ENCODE measurements at places on chromosomes 16 and 17. TPM values are rescaled to one million over a fixed set of nuclear protein-coding genes. Genes with fewer than 3 reads are reported as not detected.

DNA sequence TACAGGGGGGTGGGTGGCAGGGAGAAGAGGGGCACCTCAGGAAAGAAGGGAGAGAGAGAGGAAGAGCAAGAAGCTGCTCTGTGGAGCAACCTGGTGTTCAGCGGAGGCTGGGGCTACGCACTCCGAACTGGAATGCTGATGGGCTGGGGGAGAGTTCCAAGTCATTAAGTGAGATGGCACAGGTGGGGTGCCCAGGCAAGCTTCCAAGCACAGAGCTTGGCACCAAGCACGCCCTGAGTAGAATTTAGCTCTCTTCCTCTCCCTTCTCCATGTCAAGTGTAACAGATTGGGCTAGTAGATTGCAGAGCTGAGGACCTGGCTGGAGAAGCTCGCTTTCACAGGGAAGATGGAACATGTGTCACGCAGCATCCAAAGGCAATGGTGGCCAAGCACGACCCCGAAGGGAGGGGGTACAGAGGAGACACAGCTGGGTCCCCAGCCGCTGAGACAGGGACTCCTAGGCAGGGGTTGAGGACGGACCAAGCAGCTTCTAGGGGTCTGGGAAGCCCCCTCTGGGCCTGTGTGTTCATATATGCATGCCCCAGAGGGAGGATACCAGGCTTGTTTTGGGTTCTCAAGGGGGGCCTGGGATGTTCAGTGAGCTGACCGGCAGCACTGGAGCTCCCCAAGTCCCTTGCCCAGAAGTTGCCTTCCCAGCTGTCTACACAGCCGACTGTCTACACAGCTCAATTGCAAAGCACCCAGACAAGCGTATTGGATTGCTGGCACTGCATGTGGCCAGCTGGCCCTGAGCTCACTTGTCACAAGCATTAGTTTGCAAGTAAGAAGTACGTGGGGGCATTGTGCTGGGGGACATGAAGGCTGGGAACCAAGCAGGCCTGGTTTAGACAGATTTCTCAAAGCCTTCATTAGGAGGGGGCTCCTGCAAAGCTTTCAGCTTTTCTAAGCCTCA lies 247.8 kb downstream of the ENGASE start:
- H3K27ac ChIP-seq = no peak overlapping the region
- no peaks in the 10 kb centered on the region for H3K27me3 ChIP-seq
- no peaks in the 10 kb centered on the region for H3K36me3 ChIP-seq

DNA sequence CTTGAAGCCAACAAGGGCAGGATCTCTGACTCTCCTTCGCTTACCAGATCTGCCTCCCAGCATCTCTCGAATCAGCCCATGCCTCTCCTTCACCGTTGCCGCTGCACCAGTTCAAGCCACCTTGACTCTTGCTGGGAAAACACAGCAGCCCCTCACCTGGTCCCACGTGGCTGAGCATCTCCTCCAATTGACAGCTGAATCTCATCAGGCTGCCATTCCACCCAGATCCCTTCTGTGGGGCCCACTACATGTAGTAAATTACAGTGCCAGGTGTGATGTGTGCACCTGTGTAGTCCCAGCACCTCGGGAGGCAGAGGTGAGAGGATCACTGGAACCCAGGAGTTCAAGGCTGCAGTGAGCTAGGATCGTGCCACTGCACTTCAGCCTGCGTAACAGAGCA lies 37.8 kb upstream of the C16orf78 start:
- no peaks in the 10 kb centered on the region for H3K27me3 ChIP-seq
- no peaks in the 10 kb centered on the region for H3K4me1 ChIP-seq
- H3K4me3 ChIP-seq = no peak overlapping the region
- no peak for DNase-seq

The EPN3 gene
- total RNA-seq = not detected

DNA sequence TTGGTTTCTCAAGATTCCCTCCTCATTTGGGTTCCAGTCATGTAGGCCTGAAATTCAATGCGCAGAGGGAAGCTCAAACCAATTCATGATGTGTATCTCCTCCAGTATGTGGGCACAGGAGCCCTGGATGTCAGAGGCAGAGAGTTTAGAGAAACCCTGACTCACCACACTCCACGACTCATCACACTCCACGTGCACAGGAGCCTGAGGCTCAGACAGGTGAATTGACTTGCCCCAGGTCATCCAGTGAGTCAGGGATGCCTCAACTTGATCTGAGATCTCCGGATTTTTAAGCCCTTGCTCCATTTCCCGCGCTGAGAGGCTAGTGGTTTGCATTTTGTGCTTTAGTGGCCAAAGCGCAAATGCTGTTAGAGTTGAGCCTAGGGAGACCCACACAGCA lies 183.9 kb downstream of the HAPSTR1 start:
- no peaks in the 10 kb centered on the region for H3K4me1 ChIP-seq
- no peak for DNase-seq
- no peak overlapping the region for H3K4me3 ChIP-seq

DNA sequence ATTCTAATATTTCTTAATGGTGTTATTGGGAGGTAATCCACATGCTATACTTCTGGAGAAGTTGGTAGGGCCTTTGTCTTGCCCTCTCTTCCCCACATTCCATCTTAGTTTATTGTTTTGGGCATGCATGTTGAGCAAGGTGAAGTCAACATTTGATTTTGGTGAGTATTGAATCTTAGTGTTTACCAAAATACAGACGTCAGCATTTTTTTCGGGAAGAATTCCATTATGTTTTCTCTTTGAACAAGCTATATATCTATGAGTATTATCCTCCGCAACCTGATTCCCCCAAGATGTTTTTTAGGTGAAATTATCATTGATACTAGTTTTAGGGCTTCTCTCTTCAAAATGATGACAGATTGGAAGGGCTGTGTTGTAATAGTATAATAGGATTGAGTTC lies 47.4 kb upstream of the SHISA9 start:
- no peak overlapping the region for H3K27ac ChIP-seq
- no peaks in the 10 kb centered on the region for H3K36me3 ChIP-seq
- H3K4me3 ChIP-seq = no peak overlapping the region

The GAST gene
- not detected for total RNA-seq

DNA sequence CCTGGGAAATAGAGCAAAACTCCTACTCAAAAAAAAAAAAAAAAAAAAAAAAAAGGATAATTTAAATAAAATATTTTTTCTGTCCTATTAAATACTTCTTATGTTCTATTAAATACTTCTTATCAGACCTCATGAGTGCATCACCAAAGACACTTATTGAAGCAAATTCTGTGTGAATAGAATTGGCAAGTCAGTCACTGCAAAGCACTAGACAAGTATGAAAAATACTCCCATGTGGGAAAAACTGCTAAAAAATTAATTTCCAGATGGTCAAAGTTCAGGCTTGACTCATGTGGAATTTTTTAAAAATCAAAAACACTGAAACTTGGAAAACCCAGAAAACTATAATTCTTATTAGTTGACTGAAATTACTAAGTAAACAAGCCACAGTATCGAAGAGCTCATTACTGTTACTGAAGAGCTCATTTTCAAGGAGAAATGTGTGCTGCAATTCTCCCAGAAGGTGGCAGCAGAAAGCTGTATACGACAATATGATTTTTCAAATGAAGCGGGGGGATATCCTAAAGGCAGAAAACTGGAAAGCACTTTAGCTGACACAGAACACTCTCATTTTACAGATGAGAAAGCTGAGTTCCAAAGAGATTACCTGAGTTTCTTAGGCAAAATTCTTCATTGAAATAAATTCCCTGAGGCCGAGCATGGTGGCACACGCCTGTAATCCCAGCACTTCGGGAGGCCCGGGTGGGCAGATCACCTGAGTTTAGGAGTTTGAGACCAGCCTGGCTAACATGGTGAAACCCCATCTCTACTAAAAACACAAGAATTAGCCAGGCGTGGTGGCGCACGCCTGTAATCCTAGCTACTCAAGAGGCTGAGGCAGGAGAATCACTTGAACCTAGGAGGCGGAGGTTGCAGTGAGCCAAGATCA lies 15.9 kb upstream of the FBXO47 start:
- H3K4me3 ChIP-seq = no peak overlapping the region
- no peaks in the 10 kb centered on the region for H3K36me3 ChIP-seq
- H3K27ac ChIP-seq = no peak overlapping the region

DNA sequence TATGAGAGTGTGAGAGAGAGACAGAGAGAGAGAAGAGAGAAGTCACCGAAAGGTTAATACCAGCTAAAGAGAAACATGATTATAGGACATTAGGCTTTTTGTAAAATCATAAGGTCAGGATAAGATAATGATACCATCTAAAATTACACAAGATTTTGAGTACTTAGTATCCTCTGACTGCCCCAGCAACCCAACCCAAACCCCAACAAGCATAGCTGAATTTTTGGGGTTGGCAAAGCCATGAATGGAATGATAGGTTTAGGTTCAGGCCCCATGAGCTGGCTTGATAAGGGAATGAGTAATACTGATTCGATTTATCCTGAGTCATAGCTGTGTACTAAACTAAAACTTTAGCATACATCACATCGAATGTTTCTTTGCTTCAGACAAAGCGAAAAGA lies 259.5 kb downstream of the IRX3 start:
- no peaks in the 10 kb centered on the region for H3K36me3 ChIP-seq
- no peak overlapping the region for H3K4me3 ChIP-seq
- no peaks in the 10 kb centered on the region for H3K4me1 ChIP-seq

The ZNRF1 gene
- 20.8 TPM for total RNA-seq

GRCh38 chr17:34532281-34533065 lies 46.9 kb upstream of the TMEM132E start:
- H3K4me1 ChIP-seq = no peaks in the 10 kb centered on the region
- no peak for DNase-seq
- H3K27me3 ChIP-seq = no peaks in the 10 kb centered on the region
- no peaks in the 10 kb centered on the region for H3K36me3 ChIP-seq
- no peak overlapping the region for H3K4me3 ChIP-seq

Measured in aorta (tissue), 5 donors.